Choroid plexus epithelial cell (primary cell): ENCODE measurements at places on chromosomes 16 and 17.

GRCh38 chr17:71764505-71764904 lies 356.3 kb upstream of the SOX9 start:
- peak; percentile 15 for DNase-seq

DNA sequence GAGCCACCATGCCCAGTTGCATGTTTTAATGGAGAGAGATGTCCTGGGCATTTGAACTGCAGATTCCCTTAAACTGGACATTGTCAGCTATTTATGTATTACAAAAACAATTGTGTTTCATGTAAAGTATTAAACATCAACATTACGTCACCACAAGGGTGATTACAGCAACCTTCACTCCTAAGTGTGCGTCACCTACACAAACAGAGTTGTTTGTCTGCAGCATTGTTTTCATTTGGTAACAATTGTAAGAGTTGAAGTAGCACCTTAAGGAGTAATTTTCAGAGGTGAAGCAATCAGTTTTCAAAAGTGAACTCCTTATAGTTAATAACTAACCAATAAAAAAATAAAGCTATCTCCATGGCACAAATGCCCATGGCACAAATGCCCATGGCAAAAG lies 271.4 kb downstream of the IRX3 start:
- no peak for DNase-seq

DNA sequence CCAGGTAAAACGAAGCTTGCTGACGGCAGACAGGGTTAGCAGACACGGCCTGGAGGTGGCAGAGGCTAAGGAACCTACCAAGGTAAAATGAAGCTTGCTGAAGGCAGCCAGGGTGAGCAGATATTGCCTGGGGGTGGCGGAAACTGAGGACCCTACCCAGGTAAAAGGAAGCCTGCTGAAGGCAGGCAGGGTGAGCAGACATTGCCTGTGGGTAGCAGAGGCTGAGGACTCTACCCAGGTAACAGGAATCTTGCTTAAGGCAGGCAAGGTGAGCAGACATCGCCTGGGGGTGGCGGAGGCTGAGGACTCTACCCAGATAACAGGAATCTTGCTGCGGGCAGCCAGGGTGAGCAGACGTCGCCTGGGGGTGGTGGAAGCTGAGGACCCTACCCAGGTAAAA lies 2.6 kb upstream of the GCGR start:
- no peak for DNase-seq

DNA sequence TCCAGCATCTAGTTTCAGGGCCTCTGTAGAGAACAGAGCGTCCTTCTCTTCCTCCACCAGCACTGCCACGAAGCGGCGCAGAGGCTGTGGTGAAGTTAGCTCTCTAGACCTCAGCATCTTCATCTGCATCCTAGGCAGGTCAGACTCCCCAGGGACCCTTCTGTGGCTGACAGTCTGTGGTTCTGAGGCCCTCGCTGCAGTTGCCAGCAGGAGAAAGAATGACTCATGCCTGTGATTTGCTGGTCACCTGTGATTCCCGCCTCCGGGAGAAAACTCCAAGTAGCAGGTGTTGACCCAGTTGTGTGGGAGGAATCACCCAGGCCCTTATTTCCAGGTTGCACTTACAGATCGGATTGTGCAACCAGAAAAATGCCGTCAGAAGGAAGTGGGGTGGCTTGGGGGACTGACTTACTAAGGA lies 117.3 kb upstream of the CACNG5 start:
- peak; percentile 39 for DNase-seq

GRCh38 chr16:3242709-3243108 lies 7.8 kb upstream of the ZNF200 start:
- no peak for DNase-seq

DNA sequence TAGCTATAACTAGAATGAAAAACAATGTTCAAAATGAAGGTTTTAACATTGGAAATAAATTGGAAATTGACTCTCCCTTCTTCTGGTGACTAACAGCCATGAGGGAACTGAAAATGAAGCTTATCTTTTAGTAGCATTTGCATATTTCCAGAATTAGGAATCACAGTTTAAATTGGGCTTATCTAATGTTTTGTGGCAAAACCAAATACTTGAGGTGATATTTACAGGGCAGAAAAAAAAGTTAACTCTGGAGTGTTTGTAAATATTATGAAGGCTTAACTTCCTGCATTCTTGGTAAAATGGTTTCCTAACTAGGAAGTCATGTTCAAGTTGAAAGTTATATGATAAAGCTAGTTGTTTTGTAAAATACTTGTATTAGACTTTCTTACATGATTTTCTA lies 96.4 kb upstream of the SOX9 start:
- DNase-seq, result no peak

GRCh38 chr17:57451643-57452042 lies 195.3 kb downstream of the MSI2 start:
- no peak for DNase-seq

DNA sequence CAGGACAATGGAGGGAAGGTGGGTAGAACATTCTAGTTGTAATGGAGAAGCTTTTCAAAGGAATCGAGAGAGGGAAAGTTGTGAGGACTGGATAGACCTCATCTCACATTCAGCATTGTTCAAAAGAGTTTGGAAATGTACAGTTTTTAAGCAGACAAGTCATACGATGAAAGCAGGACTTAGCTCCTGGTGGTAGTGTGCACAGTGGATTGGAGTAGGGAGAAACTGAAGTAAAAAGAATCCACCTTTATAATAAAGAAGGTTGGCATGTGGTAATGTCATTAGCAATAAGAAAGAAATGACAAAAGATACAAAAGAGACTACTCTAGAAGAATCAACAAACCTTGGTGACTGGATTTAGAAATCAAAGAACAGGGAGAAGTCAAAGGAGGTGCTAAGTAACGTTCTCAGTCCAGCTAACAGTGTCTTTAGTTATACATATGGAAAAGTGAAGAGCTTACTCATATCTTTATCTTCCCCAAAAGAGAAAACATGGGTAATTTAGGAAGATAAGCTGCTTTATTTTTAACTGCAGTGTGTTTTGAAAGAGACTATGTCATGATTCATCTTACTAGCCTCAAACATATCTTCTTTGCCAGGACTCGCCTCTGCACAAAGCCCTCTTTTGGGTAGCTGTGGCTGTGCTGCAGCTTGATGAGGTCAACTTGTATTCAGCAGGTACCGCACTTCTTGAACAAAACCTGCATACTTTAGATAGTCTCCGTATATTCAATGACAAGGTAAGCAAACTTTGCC lies 18.7 kb upstream of the EVI2A start:
- peak; percentile 86 for DNase-seq

- no peak for DNase-seq
These were observed 45.3 kb upstream of the MSI2 start for GRCh38 chr17:57210972-57211411.

- DNase-seq, result no peak
These were observed 24.9 kb downstream of the UBE2G1 start for GRCh38 chr17:4341616-4341977.

- no peak for DNase-seq
These were observed 33.2 kb downstream of the RBFOX3 start for GRCh38 chr17:79577485-79578187.

DNA sequence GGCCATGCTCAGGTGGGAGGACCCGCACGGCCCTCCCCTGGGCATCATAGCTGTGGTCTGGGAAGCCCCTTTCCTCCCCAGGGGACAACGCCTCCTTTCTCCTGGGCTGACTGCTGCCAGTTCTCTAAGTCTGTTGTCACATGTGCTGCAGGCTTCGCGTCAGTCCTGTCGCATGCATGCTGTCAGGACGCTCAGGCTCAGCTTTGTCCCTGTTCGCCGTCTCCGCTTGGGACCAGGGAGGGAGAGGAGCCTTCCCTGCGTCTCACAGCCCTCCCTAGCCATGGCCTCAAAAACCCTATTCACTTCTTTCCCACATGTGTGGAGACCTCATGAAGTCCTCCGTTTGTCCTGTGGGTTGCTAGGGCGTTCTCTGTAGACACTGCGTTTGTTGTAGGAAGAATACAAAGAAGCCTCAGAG lies 21.4 kb downstream of the LDHD start:
- no peak for DNase-seq

DNA sequence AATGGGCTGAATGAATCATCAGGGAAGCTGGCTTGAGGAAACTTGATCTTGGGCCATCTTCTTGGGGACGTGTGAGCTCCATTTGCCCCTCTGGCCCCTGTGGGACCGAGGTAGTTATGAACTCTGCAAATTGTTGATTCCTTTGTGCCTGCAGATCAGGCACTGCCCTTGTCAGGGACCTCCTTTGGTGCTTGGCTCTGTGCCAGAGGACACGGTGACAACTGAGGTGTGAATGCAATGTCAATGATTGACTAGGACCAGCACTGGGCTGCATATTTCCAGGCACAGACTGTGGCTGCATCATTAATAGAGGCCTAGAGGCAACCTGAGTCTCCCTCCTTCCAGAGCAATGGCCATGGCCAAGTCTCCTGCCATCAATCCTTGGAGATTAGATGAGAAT lies 23.8 kb downstream of the PDILT start:
- no peak for DNase-seq

DNA sequence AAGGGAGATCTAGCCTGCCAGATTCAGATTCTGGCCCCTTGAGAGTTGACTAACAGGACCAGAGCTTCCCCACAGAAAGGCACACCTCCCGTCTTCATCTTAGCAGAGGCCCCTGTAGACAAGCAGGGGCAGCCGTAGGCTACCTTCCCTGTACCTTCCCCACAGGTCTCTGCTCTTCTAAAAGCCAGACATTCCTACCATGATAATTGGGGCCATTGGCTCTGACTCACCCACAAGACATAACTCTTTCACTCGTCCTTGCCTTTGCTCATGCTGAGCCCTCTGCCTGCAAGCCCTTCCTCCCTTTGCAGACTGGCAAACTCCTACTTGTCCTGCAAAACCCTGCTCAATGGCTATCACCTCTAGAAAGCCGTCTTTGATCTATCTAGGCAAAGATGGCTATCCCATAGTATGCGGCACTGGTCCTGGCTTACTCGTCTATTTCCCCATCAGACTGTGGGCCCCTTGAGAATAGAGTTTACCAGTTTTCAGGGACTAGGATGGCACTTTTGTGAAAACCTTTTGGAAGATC lies 43.8 kb downstream of the PIMREG start:
- DNase-seq, result no peak

GRCh38 chr16:50550035-50550434 lies 1.8 kb downstream of the NKD1 start:
- no peak for DNase-seq

GRCh38 chr16:27289669-27290068 lies 21.1 kb upstream of the NSMCE1 start:
- DNase-seq, result no peak

DNA sequence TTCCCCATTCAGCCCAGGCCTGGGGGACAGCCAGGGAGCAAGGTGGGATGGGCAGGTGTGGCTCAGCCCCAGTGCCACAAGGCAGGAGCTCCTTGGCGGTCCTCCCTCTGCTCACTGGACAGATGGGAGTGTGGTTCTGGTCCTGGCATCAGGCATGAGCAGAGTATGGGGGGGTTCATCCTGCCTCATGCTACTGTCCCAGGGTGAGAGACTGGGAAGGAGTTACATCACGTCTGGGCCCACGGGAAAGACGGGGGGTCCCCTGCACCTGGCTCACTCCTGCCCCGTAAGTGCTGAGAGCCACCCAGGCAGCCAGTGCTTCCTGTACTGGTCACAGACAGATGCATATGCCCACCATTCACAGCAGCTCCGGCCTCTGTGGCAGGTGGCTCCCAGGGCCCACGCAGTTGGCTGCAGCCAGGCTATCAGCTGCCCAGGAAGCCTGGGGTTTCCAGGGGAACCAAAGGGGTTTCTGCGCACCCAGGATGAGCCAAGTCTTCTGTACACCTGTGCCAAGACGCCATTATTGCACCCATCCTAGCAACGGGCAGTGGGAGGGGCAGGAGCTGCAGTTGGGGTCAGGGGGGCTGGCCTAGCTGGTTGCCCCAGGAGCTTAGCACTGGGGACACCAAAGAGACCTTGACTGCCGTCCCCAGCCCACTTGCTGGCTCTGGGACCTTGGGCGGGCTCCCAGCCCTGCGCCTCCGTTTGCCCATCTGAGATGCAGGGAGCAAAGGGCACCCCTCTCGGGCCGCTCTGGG lies 1.9 kb downstream of the BAIAP3 start:
- DNase-seq, result no peak

DNA sequence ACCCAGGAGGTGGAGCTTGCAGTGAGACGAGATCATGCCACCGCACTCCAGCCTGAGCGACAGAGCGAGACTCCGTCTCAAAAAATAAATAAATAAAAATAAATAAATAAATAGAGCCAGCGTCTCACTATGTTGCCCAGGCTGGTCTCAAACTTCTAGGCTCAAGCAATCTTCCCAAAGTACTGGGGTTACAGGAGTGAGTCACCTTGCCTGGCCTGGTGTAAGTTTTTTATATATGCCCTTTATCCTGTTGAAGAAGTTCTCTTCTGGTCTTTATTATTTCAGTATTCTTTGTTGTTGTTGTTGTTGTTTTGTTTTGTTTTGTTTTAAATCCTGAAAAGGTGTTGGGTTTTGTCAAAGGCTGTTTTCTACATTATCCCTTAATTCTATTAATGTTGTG lies 30.1 kb upstream of the ABCC1 start:
- no peak for DNase-seq

- peak; percentile 38 for DNase-seq
These were observed 210.3 kb downstream of the SNX29 start for GRCh38 chr16:12186774-12187335.

- peak; percentile 11 for DNase-seq
These were observed 474 bp downstream of the CLN3 start for GRCh38 chr16:28491230-28491969.

DNA sequence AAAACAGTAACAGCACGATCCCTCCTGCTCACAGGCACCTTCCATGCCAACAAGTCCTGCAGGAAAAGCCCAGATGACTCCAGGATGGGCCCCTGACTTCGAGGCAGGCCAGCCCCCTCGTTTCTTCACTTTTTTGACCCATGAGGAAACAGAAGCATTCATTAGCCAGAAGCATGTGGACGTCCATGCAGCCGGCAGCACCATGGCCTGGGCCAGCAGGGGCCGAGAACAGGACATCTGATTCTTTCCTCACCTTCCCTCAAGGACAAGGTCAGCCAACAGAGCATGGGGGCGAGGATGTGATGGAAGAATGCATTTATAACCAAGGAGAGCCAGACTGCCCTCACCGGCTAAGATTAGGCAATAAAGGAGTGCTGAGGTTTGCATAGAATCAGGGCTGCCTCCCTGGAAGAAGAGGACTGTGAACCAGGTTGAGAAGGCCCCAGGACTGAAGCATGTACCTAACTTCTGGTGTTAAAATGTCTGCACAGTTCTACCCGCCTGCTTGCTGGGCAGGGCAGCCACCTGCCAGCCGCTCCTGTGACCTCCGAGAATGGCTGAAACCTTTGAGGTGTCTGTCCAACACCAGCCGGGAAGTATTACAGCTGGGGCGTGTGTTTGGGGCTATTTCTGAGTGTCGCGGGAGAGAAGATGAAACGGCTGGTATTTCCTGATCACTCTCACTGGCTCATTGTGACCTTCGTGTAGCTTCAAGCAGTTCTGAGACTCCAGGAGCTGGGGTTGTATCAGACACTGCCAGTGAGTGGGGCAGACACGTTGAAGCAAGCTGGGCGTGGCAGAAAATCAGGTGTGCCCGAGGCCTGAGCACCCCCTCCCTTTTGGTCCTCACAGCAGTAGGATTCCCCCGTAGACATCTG lies 94.0 kb upstream of the TNRC6C start:
- no peak for DNase-seq

DNA sequence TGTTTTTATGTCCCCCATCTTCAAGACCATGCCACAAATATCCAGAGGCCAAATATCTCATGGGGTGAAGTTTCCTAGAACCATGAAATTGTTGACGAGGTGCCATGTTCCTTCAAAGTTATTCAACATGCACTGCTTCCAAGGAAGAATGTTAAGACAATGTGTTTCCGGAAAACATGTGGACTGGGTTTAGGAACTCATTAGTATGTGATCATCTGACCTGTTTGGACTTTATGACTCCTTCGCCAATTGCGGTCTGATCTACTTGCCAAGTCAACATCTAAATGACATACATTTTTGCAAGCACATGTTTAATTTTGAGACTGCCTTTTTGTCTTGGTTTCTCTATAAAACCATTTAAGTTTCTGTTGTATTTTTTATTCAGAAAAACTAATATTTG lies 234.8 kb downstream of the MAF start:
- no peak for DNase-seq
